ENCODE measurements at places on chromosomes 4 and X. TPM values are rescaled to one million over a fixed set of nuclear protein-coding genes. Genes with fewer than 3 reads are reported as not detected.

- no peak for DNase-seq
- peaks cover 46% of the 10 kb centered on the region for H3K4me1 ChIP-seq
- H3K27ac ChIP-seq, result no peak overlapping the region
Observed at GRCh38 chr4:174217273-174218126, 66.0 kb downstream of the FBXO8 start.

DNA sequence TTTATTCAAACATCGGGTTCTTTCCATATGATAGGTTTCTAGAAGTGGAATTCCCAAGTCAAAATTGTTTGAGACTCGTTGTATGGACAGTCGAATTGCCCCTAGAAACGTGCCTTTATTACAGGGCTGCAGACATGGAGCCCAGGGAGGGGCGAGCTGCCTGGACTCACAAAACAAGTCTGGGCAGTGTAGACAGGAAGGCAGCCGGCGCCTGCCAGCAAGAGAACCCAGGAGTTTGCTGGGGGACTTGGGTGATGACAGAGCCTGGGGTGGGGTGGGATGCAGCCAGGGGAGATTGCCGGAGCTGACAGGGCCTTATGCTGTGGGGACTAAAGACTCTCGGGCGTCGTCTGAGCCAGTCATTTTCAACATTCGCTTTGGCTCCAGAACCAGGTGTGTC is 107.4 kb upstream of the MSX1 start:
- H3K4me3 ChIP-seq, result no peak overlapping the region
- no peaks in the 10 kb centered on the region for H3K36me3 ChIP-seq
- H3K27ac ChIP-seq, result no peak overlapping the region
- peaks cover 6% of the 10 kb centered on the region for H3K4me1 ChIP-seq
- DNase-seq, result no peak

DNA sequence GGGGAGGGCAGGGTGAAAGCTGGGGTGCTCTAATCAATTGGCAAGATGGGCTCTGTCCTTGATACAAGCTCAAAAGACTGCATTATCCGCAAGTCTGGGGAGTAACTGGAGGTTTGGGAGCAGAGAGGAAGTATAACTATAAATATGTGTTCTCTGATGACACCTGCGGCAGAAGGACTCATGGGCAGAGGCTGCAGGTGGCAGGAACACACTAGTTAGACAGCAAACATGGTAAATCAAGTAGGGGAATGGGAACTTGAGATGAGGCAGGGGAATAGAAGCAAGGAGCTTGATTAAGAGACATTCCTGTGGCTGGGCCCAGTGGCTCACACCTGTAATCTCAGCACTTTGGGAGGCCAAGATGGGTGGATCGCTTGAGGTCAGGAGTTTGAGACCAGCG is 30.3 kb downstream of the SH3KBP1 start:
- no peaks in the 10 kb centered on the region for H3K27me3 ChIP-seq
- DNase-seq, result no peak
- H3K4me1 ChIP-seq, result peaks cover 3% of the 10 kb centered on the region
- no peak overlapping the region for H3K4me3 ChIP-seq
- H3K36me3 ChIP-seq, result no peaks in the 10 kb centered on the region
- H3K27ac ChIP-seq, result peak overlapping the region; percentile 56

DNA sequence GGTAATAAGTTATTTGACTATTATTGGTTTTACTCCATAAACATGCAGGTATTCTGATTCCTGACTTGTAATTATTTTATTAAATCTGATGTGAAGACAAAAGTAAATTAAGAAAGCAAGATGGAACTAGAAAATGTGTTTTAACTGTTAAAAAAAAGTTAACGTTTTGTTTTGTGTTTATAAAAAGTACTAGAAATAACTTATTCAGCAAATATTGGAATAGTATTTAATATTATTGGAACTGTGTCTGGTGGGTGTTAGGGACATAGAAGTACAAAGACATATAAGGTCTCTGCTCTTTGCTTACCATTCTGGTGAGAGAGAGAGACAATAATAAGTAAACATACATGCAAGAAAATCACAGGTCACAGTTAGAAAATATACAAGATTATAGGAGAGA is 15.7 kb downstream of the TIFA start:
- no peak overlapping the region for H3K4me3 ChIP-seq
- H3K4me1 ChIP-seq, result no peaks in the 10 kb centered on the region
- H3K27me3 ChIP-seq, result no peaks in the 10 kb centered on the region
- no peak for DNase-seq
- H3K36me3 ChIP-seq, result no peaks in the 10 kb centered on the region

DNA sequence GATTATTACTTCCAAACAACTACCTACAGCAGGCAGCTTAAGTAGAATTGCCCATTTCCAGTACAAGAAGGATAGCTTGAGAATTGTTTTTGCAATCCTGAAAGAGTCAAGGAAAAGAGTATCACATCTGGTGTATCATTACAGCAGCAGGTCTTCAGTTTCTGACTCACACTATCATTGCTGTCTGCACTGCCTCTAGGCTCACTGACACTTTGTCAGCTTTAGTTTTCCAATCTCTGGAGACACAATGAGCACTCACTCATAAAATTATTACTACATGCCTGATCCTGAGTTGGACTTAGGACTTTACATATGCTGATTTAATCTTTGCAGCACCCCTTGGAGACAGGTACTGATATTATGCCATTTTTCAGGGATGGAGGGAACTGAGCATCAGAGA is 244.6 kb upstream of the BOD1L1 start:
- H3K4me3 ChIP-seq, result no peak overlapping the region
- H3K27ac ChIP-seq, result no peak overlapping the region
- H3K4me1 ChIP-seq, result no peaks in the 10 kb centered on the region
- DNase-seq, result no peak

- peaks cover 43% of the 10 kb centered on the region for H3K36me3 ChIP-seq
- no peak for DNase-seq
Observed at GRCh38 chrX:70141373-70141772, 8.1 kb downstream of the IGBP1 start.

The INTS12 gene
- 18.7 TPM for total RNA-seq

The FAM241A gene
- 4.4 TPM for total RNA-seq

The CTAG1A gene
- total RNA-seq, result not detected

The BLOC1S4 gene
- total RNA-seq, result 20.5 TPM

The ALAS2 gene
- 3.3 TPM for total RNA-seq

The EXOC1 gene
- total RNA-seq, result 46.4 TPM

Data from spleen (tissue), 13 donors.